ENCODE measurements at places on chromosomes 2 and 18. TPM values are rescaled to one million over a fixed set of nuclear protein-coding genes. Genes with fewer than 3 reads are reported as not detected.

DNA sequence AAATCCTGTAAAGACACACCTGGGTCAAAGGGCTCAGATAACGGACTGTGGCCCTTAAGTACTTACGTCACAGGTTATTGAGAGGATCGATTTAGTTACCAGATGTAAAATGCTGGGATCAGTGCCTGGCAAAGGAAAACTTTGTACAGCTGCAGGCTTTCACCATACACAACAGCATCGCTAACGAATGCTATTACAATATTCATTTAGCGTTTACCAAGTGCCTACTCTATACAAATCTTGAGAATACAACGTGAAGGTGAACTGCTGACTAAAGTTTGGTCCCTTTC lies 619 bp upstream of the MSH6 start:
- no peak for DNase-seq

DNA sequence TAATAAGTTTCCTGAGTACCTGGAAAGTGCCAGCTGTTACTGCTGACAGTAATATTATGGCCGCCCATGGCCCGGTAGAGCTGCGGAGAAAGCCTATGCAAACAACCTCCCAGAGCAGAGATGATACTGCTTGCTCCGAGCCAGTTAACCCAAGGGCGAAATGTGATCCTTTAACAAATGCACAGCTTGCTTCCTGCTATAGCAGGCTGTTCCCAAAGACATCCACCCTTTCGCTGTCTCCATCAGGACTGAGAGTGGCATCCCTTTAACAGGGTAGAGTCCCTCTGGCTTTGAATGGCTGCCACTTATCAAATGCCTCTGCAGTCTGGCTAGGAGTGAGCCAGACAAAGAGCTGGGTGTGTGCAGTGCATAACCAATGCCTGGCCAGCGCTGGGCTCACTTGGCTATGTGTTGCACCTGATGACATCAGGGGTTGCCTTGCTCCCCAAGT lies 69.7 kb upstream of the DAPL1 start:
- no peak for DNase-seq

Gene PLEK
- total RNA-seq, result 2.6 TPM

DNA sequence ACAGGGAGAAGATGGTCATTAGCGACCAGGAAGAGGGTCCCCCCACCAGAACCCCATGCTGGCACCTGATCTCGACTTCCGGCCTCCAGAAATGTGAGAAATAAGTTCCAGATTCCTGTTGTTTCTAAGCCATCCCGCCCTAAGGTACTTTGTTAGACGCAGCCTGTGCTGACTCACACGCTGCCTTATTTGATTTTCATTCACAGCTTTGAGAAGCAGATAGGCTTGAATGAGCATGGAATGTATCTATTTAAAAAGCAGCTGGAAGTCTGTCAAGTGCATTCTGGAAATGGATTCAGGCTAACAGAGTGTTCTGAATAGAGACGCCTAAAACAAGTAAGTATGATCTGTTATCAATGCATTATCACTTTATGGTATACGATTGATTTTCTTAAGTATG lies 8.3 kb upstream of the IL1R2 start:
- DNase-seq, result no peak

Gene AMER3
- 0.45 TPM for total RNA-seq

Gene FEV
- total RNA-seq, result 1.3 TPM

Gene EIF2AK3
- total RNA-seq, result 57.9 TPM

DNA sequence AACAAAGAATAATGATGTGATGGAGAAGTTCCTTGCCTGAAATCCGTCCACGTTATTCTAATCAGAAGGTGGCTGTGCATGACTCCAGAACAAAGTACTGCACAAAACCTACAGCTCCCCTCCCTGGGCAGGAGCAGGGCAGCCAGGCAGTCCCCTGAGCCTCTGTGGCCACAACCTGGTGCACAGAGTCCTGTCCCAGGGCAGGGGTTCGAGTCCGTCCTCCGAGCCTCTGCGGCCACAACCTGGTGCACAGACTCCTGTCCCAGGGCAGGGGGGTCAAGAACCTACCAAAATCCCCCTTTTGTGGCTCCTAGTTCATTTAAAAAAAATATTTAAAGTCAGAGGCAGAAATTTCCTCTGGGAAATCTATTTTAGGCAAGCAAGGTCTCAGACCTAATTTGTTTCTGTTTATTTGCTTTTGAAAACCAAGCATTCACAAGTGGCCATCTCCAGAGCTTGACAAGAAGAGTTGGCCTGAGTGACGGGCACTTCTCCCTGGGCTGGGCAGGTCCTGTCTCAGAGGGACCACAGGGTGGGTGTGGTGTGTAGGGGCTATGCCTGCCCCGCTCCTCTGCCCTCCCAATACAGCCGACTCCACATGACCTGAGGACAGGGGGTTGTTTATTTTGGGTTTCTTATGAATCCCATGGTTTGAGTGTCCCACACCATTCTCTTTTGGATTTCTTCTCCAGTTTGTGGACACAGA lies 255.9 kb upstream of the PXDN start:
- DNase-seq, result no peak

Gene INPP5D
- 9.0 TPM for total RNA-seq

GRCh38 chr2:23601301-23601965 lies 216.5 kb downstream of the KLHL29 start:
- no peak for DNase-seq

Gene CHRNG
- not detected for total RNA-seq

Gene UBR3
- total RNA-seq, result 62.9 TPM

DNA sequence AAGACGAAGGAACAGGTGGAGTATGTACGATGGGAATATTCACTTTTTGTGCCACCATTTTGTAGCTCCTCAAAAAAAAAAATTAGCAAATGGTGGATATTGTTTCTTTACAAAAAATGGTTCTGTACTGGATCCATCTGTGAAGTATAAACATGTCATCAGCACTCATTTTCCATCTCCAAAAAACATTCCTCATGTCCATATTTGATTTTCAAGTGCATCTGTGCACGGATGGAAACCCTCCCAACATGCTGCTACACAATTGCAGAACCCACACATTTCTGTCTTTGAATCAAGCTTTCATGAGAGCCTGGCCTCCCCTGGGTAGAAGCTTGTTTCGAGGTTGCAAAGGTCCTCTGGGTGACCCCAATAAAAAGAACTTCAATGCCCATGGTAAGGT lies 59.6 kb upstream of the ZEB2 start:
- DNase-seq, result no peak

GRCh38 chr2:170396799-170397459 lies 219.0 kb downstream of the MYO3B start:
- no peak for DNase-seq

DNA sequence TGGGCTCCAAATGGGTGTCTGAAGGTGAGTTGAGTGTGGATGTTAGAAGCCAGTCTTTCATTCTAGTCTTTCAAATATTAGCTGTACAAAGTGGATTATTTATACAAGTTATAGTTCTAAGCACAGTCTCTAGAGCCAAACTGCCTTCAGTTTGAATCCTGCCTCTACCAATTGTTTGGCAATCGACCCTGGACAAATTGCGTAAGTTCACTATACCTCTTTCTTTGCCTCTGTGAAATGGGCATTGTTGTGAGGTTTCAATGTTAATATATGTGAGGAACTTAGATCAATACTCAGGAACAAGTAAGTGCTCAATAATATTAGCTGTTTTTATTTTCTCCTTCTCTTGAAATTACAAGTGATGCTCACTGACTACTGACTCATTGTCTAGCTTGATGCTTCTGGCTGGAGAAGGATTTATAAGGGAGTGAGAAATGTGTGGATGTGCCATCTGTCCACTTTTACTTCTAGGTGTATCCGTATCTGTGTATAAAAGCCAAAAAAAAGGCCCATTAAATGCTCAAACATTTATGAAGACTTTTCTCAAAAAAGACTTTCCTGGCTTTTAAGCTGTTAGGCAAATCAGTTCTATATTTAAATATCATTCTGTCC lies 48.1 kb upstream of the RAPH1 start:
- DNase-seq, result no peak

- DNase-seq, result no peak
Measured at GRCh38 chr2:237437566-237437965, 23.6 kb upstream of the COL6A3 start.

DNA sequence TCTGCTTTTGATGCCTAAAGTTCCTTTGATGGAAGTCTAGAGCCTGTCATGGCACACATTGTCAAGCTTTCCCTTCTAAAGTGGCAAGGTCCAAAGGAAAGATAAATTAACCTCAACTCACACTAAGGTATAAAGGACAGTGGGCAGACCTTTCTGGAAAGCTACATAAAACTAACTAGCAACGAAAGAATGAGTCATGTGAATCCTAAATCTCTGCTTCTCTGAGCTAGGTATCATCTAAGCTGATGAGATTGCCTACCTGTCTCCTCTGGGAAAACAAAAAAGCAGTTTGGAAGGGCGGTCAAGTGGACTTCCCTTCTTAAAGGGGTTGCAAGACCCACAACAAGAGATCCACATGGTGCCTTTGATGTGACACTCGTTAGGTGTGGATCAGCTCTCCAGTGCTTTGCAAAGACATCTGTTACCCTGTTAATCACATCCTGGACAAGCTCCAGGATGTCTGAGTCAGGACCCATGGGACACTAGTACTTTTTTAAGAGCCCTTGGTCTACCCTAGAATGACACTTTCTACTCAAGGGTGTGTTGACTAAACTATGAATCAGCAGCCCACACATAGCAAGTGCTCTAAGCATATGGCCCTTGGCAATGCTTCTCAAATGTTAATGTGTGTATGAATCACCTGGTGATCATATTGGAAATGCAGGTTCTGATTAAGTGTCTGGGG lies 173.5 kb downstream of the ALK start:
- DNase-seq, result no peak

GRCh38 chr2:19611491-19612332 lies 253.3 kb upstream of the OSR1 start:
- DNase-seq, result no peak

DNA sequence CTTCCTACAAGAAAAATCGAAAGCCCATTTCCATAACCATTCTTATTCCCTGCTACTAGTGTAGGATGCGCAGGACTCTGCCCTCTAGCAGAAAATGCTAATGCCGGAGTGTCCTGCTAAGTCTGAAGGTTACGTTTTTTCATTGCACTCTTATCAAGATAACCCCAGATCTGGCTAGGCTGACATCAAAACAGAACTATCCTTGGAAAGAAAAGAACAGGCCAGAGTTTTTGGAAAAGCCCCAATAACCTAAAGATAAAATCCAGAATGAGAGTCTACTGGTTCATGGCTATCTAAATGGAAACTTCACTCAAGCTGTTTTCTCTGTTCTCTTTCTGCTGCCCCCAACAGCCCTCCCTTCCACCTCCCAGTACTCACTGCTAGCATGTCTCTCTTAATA lies 913 bp downstream of the RNF152 start:
- no peak for DNase-seq

Gene TMEM200C
- total RNA-seq, result not detected

- no peak for DNase-seq
Measured at GRCh38 chr2:188720811-188721605, 253.2 kb upstream of the COL3A1 start.

DNA sequence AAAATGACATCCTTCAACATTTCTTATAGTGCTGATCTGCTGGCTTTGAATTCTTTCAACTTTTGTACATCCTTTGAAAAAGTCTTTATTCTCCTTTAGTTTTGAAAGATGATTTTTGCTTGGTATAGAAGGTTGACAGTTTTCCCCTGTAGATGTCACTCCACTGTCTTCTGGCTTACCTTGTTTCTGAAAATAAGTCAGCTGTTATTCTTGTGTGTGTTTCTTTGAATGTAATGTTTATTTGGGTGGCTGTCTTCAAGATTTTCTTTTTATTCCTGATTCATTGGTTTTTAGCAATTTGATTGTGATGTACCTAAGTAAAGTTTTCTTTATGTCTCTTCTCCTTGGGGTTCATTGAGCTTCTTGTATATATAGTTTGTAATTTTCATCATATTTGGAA lies 47.6 kb downstream of the ACTR3 start:
- no peak for DNase-seq

DNA sequence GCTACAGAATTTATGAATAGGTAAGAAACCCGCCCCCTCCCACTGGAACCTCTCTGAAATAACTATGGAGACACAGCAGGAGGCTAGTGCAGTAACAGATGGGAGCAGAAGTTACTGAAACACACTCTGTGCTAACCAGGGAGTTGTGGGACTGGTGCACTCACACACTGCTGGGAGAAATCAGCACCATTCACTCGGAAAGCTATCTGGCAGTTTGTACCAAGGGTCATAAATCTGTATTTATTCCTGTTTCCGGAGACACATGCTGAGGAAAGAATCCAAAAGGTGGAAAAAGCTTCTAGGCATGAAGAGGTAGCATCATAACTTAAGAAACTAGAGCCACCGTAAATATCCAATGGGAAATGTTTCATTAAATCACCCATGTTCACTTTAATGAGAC lies 39.9 kb downstream of the TGFA start:
- DNase-seq, result no peak

DNA sequence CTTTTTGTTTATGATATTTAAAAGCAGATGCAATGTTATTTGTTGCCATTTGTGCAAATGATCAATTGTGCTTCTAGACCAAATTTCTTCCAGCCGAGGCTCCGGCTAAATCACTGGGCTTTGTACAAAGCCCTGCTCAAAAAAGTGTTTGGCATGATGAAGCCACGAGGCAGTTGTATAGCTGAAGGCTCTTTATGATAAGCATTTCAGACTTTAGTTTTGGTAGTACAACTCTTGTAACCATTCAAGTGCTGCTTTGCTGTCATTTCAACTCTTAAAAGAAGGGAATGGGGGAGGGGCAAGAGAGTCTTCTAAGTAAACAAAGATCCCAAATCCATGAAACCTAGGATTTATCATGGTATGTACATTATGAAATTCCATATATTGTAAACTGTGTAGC lies 3.3 kb upstream of the ZNF532 start:
- DNase-seq, result no peak

GRCh38 chr2:209663139-209663538 lies 108.5 kb upstream of the UNC80 start:
- DNase-seq, result peak; percentile 23

DNA sequence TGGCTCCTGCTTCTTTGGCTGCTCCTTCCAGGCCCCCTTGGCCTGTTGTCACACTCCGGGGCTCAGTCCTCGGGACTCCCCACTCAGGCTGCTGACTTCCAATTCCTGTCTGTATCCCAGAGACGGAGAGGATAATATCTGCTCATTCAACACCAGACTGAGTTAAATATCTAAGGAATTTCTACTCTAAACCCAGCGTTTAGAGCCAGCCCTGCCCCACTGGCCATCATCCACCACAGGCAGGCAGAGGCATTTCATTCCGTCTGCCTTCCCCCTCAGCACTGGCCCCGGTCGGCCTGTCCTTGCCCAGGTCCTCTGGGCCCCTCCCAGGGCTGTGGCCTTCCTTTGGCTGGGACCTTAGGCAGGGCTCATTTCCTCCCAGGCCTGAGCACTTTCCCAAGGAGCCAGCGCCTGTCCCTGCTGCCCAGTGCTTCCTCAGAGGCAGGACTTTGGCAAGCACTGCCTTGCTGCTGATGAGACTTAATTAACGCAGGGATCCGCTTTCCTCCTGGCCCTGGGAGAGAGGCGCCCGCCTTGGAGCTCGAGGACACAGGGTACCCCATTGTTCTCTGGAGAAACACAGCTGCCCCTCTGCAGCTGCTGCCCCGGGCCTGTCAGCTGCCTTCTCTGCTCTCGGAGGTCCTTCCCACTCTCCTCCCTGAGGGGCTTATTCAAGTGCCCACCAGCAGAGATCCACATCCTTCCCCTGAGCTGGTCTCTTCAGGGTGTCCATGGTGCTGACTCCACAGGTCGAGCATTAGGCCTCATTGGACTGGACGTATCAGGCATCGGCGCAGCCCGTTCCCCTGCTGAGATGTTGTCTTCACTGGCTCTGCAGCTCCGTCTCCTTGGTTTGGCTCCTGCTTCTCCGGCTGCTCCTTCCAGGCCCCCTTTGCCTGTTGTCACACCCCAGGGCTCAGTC lies 42.8 kb downstream of the ATOH8 start:
- no peak for DNase-seq

- peak; percentile 49 for DNase-seq
Measured at GRCh38 chr2:112032689-112033465, 22.2 kb upstream of the TMEM87B start.

- DNase-seq, result no peak
Measured at GRCh38 chr2:74504591-74504990, 2.9 kb downstream of the PCGF1 start.

Measured in stomach (tissue), 19 donors.